ENCODE measurements at places on chromosomes 6 and 20.

DNA sequence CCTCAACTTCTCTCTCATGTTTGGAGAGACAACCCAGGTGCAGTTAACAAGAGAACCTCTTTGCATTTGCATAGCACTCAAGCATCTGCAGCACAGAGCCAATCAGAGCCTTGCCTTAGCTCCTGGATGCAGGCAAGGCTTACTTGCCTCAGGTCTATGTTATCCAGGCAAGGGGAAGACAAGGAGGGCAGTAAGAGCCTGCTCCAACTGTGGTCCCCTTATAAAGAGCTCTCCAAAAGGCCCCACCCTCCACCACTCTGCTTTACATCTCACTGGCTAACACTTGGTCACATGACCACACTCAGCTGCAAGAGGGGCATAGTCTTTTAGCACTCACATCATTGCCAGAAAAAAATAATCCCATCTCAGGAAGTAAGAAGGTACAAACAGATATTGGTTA, 540.0 kb downstream of the PTPRT start:
- DNase-seq: no peak

DNA sequence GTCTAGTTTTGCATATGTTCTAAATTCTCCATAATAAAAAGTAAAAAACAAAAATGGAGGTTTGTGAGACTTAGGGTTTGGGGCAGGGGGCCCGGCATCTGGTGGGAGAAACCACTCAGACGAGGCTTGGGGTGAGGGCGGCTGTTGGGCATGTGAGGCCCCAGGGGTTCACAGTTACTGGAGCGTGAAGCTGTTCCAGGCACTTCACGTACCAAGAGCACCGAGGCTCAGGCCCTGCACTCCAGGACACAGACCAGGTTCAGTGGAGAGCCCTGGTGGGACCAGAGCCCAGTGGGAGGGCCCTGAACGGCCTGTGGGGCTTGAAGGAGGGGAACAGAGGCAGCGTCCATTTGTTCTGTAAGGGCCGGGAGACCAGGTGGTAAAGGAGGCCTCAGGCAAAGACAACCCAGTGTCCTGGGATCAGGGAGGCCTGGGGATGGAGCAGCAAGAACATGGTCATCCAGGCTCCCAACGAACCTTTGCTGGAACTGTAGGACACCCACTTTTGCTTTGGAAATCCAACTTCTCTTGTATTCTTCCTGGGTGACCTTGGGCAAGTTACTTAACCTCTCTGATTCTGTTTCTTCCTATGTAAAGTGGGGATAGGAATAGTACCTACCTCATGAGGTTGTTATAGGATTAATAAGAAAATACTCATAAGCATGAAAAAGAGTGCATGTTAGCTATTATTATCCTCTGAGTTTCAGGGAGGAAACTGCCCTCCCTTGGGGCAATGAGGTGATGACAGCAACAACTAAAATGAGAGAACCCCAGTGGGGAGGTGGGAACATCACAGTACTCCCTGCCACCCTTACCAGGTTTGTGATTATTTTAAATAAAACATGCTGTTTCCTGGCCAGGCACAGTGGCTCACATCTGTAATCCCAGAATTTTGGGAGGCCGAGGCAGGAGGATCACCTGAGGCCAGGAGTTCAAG, 1.1 kb upstream of the FGD2 start:
- no peak for DNase-seq

- no peak for DNase-seq
Measured at GRCh38 chr6:14876778-14877613, 368.9 kb upstream of the JARID2 start.

GRCh38 chr6:134520181-134521115, 202.5 kb upstream of the SGK1 start:
- DNase-seq: no peak

DNA sequence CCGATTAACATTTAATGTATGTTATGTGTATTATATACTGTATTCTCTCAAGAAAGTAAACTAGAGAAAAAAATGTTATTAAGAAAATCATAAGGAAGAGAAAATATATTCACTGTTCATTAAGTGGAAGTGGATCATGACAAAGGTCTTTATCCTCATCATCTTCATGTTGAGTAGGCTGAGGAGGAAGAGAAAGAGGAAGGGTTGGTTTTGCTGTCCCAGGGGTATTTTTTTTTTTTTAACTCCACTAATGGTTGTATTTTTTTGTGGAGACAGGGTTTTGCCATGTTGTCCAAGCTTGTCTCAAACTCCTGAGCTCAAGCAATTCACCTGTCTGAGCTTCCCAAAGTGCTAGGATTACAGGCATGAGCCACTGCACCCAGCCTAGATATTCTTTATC, 11.0 kb downstream of the ECT2L start:
- DNase-seq: no peak

GRCh38 chr6:21506126-21506525, 87.4 kb upstream of the SOX4 start:
- DNase-seq: no peak

- no peak for DNase-seq
Measured at GRCh38 chr20:3172126-3172932, 1.0 kb downstream of the LZTS3 start.

DNA sequence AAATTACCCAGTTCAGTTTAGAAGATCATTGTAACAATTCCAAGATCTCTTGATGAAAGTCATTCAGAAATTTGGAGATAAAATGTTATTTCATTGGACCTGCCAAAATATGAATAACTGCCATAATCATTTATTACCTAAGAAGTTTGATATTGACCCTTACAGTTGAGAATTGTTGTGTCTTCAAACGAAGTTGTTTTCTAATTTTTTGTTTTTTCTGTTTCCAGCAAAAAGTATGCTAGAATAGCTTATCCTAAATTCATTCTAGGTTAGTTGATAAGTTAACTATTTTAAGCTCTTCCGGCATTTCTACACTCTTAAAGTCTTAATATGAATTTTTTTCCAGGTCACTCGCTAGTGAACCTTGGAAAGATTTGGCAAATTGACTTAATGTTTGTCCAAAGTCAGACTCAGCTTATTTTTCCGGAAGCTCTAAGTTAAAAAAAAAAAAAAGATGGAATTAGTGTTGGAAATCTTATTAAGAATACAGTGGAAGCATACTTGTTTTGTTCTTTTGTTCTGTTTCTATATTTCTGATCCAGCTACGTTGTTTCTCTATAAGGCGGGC, 28.9 kb downstream of the CYP24A1 start:
- DNase-seq: no peak

DNA sequence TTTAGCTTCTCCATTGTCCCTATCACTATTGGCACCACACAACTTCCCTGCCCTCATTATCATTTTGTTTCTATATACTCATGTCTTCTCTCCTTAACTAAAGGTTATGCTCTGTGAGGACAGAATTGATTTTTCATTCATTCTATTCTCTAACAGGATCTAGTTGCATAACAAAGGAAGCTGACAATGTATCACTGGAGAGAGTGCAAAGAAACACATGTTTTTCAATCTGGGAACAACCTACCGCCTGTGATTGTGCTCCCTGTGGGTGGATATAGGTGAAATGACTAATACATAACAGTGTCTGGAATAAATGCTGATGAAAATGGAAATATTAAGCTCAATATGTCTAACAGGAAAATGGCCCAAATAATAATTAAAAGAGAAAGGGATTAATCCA, 56.6 kb downstream of the COL12A1 start:
- DNase-seq: no peak

DNA sequence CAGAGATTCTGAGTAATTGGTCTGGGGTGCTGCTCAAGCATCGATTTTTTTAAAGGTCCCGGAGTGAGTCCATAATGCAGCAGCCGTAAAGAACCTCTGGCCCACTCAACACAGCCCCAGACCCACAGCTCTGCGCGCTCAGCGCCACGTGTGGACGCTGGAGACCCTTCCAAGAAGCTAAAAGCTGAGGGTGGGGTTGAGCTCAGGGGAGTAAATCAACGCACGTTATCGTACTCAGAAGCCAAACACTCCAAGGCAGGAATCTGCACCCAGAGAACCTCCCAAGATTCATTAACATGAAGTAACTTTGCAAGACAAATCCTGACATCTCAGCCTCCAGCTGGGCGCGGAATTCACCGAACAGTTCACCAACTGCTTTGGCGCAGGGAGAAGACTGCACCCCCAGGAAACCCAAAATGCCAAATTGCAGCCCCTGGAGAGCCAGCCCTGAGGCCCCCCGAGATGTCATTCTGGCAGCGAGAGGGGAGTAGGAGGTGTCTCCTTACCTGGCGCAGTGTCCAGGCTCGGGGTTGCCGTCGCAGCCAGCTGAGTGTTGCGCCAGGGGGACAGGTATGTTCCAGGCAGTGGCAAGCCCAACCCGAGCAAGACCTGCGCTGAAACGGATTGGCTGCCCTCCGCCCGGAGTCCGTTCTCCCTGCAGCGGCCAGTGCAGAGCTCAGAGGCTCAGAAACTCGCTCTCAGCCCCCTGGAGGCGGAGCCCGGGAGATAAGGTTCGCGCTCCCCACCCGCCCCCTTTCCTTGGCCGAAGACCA, at the start of gene COL21A1:
COL21A1 (minus strand) TSS at position 700 of the 773 bp plus-strand sequence. CDS start 64,962 bp downstream, outside the sequence.
- DNase-seq: peak; percentile 64

GRCh38 chr20:33463332-33464101, 20.0 kb upstream of the SNTA1 start:
- DNase-seq: no peak
